Urinary bladder (tissue), 4 donors: ENCODE measurements at places on chromosomes 11 and 22. TPM values are rescaled to one million over a fixed set of nuclear protein-coding genes. Genes with fewer than 3 reads are reported as not detected.

The KDM4E gene
- total RNA-seq: not detected

The PLAAT3 gene
- total RNA-seq: 5.3 TPM

DNA sequence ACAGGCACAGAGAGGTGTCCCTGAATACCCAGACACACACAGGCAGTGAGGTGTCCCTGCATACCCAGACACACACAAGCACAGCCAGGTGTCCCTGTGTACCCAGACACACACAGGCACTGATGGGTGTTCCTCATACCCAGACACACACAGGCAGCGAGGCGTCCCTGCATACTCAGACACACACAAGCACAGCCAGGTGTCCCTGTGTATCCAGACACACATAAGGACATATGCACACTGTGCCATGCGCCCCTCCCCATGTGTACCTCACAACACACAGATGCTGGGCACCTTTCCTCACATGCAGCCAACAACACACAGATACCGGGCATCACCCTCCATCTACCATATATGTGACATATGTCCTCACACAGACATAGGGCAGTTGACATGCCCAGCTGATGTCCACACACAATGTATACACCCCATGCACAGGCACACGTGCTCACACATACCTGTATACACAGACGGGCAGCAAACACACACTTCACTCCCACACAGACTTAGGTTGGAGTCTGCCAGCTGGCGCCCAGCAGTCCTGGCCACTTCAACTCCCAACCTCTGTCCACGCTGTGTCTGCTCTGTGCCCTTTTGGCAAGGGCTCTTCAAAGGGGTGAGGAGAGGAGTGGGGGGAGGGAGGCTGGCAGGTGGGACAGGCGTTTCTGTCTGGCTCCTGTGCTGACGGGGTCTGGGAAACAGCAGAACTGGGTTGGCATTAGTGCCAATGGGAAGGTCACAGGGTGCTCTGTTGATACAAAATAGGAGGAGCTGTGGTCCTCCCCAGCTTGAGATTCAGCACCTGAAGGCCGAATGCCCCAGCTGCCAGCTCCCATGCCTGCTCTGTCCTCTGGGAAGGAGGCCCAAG is 69.4 kb upstream of the ALX4 start:
- DNase-seq: no peak

- no peak for DNase-seq
Observed at GRCh38 chr11:44398266-44399030, 88.5 kb upstream of the ALX4 start.

- DNase-seq: no peak
Observed at GRCh38 chr11:20061776-20062175, 98.5 kb downstream of the DBX1 start.

DNA sequence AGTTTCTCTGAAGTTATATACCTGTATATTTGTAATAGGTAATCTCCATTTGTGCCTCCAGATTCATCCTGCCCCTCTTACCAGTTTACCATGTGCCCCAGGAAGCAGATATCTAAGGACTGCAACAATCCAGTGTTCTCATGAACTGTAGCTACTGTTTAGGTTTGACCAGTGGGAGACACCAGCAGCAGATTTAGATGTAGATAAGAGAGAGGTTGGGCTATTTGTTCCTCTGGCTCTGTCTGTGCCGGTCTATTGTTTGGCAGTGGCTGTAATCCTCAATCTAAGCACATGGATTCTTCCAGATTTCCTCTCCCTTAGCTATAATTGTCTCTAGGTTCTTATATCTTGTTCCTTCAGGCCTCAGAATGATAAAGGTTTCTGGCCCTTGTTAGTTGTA is 88.4 kb downstream of the ANO3 start:
- DNase-seq: no peak

DNA sequence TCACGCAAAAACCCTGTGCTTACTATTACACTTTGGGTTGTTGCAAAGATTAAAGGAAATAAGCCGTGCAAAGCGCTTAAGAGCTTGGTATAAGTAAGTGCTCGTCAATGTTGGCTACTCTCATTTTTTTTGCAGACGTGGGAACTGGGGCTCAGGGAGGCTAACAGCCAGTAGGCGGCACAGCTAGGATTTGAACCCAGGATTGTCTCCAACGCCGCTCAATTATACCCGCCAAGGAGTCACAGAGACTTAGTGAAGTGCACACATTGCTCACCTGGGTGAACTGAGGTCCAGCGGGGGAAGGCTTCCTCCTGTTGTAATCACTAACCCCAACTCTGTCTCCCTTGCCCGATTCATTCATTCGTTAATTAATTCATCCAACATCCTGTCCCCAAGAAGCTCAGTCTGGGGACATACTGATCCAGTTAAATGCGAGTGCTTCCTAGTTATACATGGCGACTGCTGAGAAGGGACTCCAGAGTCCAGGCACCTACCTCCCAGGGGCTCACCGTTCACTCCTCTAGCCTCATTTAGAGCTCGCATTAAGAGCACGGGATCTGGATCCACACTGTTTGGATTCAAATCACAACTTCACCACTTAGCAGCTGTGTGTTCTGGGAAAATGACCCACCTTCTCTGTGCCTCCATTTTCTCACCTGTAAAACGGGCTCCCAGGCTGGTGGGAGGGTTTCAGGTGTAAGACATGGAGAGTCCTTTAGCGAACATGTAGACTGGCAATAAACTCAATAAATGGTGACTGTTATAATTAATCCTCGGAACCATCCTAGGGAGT is 838 bp upstream of the MTFP1 start:
- DNase-seq: no peak

DNA sequence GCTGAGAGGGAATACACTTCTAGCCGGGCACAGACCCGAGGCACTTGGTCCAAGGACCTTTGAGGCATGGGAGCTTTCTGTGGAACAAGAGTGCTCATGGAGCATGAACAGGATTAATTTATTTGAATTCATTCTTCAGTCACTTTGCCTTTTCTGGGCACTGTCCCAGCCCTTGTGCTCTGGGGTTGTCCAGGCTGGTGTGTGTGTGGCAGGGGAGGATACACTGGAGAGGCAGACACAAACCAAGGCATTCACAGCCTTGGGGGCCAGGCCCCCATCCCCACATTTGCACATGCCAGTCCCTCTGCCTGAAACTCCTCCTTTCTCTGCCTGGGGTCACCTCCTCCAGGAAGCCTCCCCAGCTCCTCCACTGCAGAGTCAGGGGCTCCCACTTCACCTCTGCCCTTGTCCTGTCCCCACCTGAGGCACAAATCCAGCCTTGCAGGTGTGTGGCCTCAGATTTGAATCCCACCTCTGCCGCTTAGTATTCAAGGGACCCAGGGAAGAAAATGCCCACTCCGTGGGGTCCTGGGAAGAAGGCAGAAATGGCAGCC is 55.5 kb downstream of the MYO7A start:
- no peak for DNase-seq
